ENCODE measurements at places on chromosomes 16 and 17.

GRCh38 chr16:74743668-74744299 lies 30.8 kb downstream of the FA2H start:
- DNase-seq = no peak

DNA sequence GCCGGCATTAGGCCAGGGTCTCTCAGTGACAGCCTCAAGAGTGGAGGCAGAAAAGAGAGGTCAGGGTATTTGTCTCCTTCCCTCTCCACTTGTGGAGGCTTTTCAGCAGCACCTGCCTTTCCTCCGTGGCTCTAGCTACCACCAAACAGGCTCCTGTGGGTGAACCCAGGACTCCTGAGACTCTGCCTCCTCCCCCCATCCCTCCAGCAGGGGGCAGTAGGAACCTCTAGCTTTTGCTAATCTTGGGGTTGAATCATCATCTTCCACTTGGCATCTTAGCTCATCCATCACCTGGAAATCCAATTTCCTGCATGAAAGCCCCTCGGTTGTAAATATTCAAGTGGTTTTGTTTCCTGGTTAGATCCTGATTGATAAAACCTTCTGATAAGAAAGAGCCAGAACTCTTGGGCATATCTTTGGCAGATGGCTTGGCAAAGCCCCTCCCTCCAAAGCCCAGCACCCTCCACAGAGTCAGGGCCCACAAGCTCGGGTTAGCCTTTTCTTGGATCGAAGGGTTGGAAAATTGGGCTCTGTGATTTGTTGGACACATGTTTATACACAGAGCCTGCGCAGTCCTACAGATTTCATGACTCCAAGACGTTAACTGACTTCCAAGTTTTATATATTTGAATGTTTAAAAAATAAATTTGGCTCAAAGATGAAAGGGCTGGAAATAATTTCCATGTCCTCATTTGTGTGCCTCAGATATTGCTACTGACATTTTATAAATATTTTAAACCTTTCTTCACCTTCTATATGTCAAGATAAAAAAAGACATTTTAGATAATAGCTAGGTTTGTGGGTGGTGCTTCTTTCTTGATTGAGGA lies 322.1 kb downstream of the MAP2K4 start:
- no peak for DNase-seq

- no peak for DNase-seq
Observed at GRCh38 chr17:74816905-74817620, 40.9 kb upstream of the NAT9 start.

GRCh38 chr16:87850009-87851006 lies 19.0 kb downstream of the SLC7A5 start:
- DNase-seq = peak; percentile 75

DNA sequence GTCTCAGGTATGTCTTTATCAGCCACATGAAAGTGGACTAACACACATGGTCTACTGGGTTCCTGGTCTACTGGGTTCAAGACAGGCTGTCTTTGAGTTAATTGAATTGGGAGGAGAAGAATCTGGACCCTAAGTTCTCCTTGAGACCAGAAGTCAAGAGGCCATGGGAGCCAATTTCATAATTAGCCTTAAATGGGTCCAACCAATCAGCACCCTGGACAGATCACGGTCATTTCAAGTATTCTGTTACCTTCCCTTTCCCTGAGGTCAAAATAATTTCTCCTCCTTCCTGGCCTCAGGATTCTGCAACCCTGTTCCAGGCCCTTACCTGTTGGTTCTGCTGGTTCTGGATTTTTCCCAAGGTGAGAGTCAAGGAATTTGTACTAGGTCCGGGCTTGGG lies 23.8 kb downstream of the OSBPL7 start:
- DNase-seq = no peak

- no peak for DNase-seq
Observed at GRCh38 chr16:88528902-88529318, 41.3 kb upstream of the ZC3H18 start.

- DNase-seq = no peak
Observed at GRCh38 chr17:48642843-48643696, 16.9 kb upstream of the HOXB9 start.

DNA sequence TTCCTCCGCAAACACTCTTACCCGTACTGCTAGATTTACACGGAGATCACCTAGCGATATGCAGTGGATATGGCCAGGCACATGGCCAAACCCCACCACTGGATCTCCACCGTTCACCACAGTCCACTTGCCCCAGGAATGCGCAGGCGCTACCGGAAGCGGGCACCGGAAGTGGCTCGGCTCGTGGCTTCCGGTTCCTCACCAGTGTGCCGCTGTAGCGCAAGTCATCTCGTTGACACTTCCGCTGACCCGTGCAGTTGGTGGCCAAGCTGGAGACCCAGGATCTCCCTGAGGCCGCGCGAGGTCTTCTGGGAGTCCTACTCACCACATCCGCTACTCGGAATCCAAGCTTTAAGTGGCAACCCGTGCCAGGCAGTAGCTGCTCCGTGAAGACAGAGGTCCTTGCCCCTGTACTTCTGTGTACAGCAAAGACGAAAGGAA lies 11.5 kb downstream of the ZNF597 start:
- DNase-seq = peak; percentile 32

DNA sequence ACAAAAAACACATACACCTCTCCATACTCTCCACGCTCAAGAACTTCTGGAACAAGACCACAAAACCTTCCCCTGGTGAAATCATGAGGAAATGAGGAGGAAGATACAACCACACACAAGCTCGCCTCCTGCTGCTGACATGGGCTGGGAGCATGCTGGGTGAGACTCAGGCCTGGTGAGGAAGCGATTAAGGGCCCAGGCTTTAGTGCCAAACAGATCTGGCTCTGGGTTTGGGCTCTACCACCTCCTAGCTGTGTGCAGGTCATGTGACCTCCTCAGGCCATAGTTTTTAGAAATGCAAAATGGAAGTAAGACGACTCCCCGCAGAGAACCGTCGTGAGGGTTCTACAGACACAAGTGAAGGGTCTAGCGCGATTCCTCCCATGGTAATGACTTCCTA lies 41.3 kb downstream of the VAC14 start:
- no peak for DNase-seq

DNA sequence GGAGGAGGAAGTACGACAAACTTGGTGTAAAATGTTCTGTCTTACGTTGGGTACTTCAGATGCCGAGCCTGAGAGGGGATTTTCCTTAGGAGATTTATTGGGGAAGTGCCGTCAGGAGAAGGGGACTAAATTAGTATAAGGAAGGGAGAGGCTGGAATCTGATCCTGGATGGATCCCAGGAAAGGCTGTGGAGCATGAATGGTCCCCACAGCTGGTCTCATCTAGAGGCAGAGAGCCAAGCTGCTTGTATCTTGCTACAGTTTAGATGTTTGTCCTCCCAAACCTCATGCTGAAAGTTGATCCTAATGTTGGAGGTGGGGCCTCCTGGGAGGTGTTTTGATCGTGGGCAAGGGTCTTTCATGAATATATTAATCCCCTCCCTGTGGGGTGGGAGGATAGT lies 798.4 kb upstream of the EEF2KMT start:
- DNase-seq = no peak

DNA sequence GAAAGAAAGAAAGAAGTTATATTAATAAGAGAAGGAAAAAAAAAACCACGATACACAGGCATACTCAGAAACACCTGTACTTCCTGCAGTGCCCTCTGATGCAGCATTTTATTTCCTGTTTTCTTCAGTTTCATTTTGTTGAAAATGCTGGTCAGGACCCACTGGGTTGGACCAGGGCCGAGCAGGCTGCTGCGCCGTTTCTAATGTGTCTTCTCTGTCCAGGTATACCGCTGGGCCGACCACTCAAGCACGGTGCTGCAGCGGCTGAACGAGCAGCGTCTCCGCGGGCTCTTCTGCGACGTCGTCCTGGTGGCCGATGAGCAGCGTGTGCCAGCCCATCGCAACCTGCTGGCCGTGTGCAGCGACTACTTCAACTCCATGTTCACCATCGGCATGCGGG lies 8.3 kb downstream of the KLHL36 start:
- no peak for DNase-seq

DNA sequence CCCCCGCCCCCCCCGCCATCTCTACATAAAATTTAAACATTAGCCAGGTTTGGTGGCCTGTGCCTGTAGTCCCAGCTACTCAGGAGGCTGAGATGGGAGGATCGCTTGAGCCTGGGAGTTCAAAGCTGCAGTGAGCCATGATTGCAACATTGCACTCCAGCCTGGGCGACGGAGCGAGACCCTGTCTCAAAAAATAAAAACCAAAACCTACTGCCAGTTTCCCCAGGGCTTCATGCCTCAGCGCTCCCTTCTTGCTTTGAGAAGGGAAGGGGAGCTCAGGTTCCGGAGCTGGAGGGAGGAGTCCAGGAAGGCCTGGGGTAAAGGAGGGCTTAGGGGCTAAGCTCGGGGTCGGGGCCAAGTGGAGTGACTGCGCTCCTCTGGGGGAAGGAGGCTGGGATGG lies 20.5 kb downstream of the PLCD3 start:
- DNase-seq = no peak

GRCh38 chr16:5447734-5448133 lies 350.1 kb upstream of the EEF2KMT start:
- DNase-seq = no peak

- no peak for DNase-seq
Observed at GRCh38 chr17:45692661-45693060, 91.5 kb upstream of the CRHR1 start.

DNA sequence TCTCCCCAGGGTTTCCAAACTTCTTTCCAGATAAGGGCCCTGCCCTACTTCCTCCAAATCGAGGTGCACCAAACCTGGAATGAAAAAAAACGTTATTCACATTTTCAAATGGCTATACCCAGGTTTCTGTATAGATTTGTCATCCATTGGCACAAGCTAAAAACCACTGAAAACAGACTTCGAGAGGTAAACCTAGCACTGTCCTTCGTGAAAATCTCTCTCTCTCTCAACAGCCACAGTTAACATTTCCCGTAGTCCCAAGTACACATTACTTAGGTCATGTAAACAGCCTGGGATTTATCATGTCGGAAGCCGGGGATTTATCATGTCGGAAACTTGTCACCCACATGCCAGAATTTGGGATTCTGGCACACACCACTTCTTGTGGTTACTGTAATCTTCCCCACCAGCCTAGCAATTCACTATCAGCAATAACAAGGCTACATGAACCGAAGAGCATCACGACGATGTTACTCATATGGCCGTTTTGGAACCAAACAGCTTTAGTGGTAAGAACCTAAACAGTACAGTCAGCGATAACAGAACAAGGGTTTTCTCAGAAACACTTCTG lies 1.2 kb downstream of the DDX5 start:
- DNase-seq = no peak

GRCh38 chr17:9973669-9974447 lies 68.8 kb upstream of the RCVRN start:
- no peak for DNase-seq

DNA sequence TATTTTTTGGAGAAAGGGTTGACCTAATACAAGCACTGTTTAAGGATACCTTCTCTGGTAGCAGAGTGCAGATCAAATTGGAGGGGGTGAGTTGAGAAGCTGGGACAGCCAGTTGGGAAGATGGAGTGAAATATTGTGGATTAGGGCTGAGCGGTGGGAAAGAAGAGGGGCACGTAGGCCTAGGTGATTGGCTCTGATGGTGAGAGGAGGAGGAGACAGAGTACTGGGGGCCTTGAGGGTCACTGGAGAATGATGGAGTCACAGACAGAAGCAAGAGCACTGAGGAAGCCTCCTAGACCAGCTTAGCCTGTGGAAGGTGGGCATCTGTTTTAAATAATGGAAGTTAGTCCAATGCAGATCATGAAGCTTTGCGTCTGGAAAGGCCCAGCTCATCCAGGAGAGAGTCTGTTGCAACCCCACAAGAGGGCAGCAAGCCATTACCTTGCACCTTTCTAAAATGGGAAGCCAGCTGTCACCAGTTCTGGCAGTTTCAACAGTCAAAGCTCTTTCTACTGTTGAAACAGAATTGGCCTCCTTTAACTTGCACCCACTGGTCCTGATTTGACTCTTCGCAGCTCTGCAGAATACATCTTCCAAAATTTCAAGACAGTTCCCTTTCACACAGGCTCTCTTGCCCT lies 11.8 kb downstream of the SLC9A5 start:
- DNase-seq = no peak

GRCh38 chr16:9114112-9114511 lies 22.7 kb downstream of the HAPSTR1 start:
- no peak for DNase-seq

Data from activated T-helper 1 cell treated with anti-CD3 and anti-CD28 coated beads, Interleukin-2, amount 50 U/mL, for 16 hours (primary cell).